ENCODE measurements at places on chromosomes 2 and 18.

- no peak for DNase-seq
These were observed 128.4 kb downstream of the TTC27 start for GRCh38 chr2:32756074-32756727.

DNA sequence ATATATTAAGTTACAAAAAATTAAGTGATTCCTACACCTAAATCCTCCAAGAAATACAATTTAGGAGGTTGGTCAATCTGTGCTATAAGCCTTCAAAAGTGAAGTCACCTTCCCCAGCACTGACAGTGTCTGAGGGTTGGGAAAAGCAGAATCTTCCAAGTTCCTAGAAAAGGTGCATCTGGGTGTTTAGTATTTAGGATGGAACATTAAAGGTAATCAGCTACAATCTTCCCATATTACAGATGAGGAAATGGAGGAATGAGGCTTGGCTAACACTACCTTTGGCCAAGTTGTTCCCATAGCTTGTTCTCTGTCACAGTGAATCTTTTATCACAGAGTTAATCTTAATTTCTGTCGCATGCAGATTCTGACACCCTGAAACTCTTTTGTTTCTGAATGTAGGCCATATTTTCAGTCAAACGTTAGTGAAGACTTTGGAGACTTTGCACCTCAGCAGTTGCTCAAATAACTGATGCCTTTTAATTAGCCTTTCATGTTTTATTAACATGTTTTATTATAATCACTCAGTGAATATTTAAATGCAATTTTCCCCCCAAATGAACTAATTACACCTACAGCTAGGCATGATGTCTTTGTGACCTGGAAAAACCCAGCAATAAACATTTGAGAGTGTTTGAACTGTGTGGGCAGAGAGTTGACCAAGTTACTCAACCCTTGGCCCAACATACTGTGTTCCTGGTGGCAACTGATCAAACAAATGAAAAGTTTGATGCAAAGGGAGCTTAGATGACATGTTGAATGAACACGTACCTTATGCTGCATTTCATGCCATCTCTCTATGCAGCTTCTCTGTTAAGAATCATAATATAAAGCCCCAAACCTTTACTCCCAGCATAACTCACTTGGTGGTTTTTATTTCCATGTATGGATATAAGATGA is 17.6 kb downstream of the FN1 start:
- DNase-seq: no peak

DNA sequence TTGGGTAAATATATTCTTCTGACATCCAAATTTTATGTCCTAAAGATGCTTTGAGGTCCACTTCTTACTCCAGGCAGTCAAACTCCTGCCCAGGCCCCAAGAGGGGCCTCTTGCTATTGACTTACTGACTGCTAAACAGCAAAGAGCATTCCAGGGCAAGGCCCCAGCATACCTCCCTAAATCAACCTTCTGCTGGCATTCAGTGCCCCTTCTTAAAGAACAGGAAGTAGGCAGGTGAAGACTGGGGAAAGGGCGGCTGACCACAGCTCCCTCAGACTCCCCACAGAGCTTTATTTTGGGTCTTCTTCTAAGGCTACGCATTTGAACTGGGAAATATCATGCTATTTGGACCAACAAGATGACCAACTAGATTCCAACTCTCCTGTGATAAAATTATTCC is 68.9 kb downstream of the USP40 start:
- DNase-seq: no peak

- DNase-seq: no peak
These were observed 208.9 kb downstream of the SPP2 start for GRCh38 chr2:234259440-234259839.

DNA sequence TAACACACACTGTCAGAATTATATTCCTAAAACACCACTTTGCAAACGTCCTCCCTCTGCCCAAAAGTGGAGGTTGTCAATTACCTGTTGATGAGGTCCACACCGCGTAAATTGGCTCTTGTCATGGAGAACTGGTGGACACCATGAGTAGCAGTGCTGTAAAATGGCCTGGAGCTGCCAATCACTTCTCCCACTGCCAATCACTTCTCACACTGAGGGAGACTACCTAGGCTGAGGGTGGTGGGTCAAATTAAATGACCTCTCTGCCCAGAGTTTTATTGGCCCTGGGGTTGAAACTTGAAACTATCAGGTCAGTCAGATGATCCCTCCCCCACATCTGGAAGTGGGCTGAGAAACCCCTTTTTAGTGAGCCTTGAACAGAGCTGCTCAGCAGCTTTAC is 89.6 kb downstream of the SOWAHC start:
- DNase-seq: no peak

DNA sequence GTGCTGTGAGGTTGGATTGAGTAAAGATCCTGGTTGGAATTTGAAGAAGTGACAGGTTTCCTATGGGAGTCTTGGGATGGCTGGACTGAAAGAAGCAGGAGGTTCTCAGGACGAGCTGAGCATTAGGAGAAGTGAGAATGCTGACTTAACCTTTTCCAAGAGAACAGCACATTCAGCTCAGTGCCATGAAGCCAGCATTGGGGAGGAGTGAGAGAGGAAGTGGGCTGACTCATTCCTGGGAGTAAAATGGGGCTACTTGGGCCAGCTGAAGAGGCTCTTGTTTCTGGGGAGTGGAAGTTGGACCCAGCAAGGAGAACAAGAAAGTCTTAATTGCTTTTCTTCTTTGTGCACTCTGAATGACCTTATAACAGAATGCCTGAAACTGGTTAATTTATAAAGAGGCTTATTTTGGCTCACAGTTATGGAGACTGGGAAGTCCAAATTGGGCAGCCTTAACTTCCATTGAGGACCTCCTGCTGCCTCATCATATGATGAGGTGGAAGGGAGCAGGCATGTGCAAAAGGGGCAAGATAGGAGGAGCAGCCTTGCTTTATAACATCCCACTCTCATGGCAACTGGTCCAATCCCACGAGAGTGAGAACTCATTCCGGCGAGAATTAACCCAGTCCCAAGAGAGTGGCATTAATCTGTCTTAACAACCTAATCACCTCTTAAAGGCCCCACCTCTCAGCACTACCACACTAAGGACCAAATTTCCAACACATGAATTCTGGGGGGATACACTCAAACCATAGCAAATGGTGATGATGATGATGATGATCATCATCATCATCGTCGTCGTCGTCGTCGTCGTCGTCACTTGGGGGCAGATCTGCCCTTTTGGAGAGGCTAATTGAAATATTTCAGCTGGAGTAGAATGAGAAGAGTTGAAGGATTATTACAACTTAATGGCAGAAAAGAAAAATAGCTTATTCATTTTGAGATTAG is 26.1 kb downstream of the DGUOK start:
- DNase-seq: no peak

DNA sequence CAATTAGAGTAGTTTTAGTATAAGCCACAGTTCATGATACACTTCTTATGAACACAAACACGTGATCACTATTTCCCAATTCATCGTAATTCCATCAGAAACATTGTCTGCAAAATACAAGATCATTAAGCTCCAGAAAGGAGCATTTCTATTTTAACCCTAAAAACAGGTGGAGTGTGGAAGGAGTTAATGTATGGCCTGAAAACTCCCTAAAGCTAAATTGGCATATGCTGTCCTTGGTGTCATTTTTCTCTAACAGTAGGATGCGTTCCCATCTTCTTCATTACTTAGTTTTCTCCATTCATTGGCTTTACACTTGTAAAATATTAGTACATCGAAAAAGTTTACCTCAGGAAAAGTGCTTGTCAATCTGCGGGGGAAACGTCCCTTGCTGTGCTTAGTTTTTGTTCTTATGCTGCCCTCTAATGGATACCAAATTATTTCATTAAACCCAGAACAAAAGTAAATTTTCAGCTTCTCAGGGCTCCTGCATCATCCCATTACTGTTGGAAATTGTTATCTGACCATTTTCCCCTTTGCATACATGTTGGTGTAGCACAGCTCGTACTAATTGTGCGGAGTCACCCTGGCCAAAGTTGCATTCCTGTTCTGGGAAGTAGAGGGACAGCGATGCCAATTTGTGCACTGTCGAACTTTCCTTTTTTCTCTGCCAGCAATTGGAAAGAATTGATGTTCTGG is 153.4 kb downstream of the GPD2 start:
- peak; percentile 12 for DNase-seq

Measured in GM13977 (cell line).